NCI-H526 (cell line): ENCODE measurements at places on chromosomes 13 and 19.

DNA sequence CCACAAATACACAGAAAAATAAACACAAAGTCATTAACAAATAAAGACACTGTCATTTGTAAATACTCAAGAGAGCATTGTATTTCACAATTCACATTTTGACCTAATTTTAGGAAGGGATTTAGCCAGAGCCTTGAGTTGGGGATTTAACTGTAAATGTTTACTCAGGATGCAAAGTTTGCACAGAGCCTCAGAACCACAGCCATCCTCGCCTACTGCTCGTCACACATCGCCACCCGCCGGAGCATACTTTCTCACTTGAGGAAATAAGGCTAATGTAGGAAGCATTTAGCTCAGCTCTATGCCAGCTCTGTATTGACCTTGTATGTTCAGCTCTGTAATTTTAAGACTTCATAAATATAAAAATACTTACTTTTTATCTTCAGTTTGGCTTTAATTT is 442.7 kb downstream of the OXGR1 start:
- DNase-seq: peak; percentile 22

- DNase-seq: peak; percentile 40
Measured at GRCh38 chr19:16660763-16661479, at the start of gene TMEM38A. TSS of gene TMEM38A (plus strand) at chr19:16661139. CDS start at chr19:16661218, 79 bp downstream.

DNA sequence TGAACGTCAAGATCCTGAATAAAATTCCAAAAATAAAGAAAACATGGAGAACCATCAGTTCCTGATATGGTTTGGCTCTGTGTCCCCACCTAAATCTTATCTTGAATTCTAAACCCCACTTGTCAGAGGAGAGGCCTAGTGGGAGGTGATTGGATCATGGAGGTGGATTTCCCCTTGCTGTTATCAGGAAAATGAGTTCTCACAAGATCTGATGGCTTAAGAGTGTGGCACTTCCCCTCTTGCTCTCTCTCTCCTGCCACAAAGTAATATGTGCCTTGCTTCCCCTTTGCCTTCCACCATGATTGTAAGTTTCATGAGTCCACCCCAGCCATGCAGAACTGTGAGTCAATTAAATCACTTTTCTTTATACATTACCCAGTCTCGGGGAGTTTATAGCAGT is 827.4 kb downstream of the GPC5 start:
- DNase-seq: no peak

GRCh38 chr19:6048793-6049405 is 61.4 kb downstream of the RFX2 start:
- DNase-seq: no peak

DNA sequence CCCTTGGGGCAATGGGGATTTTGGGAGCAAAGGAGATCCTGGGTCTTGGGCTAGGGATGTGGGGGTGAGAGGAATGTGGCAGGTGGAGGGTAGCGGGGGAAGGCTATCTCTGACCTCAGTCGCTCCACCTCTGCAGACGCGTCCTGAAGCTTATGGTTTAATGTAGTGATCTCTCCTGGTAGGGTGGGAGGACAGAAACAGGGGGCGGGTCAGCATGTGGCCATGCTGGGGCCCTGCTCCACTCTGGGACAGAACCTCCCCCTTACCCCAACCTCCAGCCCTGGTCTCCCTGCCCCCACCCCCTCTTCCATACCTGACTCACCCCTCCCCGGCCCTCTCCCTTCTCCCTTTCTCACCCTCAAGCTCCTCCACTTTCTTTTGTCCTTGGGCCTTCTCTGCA is 1.4 kb downstream of the BST2 start:
- no peak for DNase-seq

DNA sequence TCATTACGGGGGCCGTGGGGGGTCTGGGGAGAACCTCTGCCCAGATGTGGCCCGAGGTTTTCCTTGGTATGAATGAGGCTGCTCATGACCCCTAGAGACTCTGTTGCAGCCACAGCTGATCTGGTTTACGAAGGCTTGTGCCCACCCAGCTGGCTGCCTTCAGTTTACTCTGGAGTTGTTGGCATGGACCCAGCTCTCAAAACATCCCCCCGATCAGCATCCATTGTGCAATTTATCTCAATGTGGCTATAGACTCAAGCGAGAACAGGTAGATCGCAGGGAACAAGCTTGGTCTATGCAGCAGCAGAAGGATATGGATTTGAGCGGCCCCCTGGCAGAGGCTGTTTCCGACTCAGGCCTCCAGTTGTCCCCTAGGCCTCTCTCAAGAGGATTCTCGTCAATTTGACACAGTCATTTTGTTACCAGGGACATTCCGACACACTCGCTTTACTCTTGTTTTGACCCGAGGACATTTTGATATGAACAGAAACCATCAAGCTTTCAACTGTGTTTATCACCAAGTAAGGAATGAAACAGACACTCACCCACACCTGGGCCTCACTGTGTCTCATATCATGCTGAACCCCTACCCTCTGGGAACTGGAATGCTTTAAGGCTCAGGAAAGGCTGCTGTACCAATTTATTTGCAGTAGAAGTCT is 161.5 kb downstream of the KATNAL1 start:
- DNase-seq: no peak

GRCh38 chr13:99893567-99893966 is 78.0 kb downstream of the ZIC5 start:
- DNase-seq: no peak

DNA sequence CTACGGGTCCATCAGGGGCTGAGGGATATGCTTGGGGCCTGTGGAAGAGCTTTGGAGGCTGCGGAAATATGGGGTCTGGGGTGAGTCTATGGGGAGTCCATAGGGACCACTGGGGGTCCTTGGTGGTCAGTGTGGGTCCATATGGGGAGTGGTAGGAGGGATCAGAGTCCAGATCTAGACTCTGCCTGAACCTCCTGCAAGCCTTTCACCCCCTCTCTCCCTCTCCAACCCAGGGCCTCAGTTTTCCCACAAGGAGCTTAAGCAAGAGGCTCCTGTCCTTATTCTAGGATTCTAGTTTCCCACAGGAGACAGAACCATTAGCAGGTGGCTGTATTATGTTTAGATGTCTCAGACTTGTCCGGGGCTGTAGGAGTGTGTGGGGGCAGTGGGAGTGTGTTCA is 161.9 kb upstream of the TSHZ3 start:
- DNase-seq: no peak

DNA sequence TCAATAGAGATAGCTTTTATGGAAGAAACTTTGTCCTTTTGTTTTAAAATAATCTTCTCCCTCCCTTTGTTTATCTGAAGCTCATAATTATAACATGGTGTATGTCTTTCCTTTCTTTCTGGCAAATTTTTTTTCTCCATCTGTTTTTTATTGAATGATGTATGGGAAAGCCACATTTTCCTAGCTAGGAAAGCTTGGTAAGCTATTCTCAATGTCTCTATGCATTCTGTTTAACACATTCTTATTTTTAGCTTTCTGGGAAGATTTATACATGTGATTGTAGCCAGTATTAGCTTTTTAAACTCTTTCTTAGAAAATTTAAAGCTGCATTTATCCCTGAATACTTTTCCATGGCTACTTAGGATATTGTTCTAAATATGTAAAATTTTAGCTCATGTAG is 124.9 kb upstream of the CSNK1A1L start:
- no peak for DNase-seq

DNA sequence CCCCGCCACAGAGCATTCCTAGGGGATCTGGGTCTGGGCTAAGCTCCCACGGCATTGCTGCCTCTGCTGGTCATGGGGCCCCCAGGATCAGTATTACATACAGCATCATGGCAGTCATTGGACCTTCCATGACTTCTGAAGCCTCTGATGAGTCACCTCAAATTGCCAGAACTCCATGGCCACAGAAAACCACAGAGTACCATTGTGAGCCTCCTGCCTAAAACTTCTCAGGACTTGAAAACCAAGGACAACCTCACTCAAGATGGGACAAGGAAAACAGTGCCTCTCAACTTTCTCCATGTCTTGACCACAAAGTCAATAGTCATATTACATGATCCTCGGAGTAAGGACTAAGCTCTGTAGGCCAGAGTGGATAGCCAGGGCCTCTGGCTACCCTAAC is 306.0 kb downstream of the GPC5 start:
- DNase-seq: no peak

GRCh38 chr13:107025991-107026390 is 458.1 kb upstream of the ARGLU1 start:
- no peak for DNase-seq

DNA sequence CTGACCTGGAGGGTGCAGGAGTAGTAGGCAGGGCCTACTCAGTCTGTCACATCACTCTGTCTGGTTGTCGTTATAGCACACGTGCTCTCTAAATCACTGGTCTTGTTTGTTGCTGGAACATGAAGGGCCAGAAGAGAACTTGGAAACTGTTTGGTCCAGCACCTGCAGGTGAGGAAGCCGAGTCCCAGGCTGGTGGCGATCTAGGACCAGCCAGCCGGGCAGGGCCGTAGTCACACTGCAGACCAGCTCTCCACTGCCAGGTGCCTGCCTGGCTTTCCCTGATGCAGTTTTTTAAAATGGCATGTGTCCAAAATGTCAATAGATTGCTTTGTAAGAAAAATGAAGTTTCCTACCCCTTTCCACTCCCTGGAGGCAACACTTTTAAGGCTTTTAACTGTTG is 53.7 kb downstream of the GGACT start:
- no peak for DNase-seq

DNA sequence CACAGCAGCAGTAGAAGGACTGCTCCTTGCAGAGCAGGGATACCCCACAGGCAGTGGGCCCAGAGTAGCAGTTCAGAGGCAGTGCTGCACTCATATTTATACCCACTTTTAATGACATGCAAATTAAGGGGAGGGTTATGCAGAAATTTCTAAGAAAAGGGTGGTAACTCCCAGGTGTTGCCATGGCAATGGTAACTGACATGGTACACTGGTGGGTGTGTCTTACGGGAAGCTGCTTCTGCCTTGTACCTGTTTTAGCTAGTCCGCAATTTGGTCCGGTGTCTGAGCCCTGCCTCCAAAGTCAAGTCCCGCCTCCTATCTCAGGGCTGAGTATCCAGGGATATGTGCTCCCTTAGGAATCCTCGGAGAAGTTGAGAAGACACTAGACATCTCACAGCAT is 79.2 kb upstream of the UQCRFS1 start:
- peak; percentile 37 for DNase-seq

- no peak for DNase-seq
Measured at GRCh38 chr13:20156702-20157101, 4.2 kb downstream of the GJA3 start.

- no peak for DNase-seq
Measured at GRCh38 chr13:48234566-48235340, 1.7 kb downstream of the ITM2B start.

DNA sequence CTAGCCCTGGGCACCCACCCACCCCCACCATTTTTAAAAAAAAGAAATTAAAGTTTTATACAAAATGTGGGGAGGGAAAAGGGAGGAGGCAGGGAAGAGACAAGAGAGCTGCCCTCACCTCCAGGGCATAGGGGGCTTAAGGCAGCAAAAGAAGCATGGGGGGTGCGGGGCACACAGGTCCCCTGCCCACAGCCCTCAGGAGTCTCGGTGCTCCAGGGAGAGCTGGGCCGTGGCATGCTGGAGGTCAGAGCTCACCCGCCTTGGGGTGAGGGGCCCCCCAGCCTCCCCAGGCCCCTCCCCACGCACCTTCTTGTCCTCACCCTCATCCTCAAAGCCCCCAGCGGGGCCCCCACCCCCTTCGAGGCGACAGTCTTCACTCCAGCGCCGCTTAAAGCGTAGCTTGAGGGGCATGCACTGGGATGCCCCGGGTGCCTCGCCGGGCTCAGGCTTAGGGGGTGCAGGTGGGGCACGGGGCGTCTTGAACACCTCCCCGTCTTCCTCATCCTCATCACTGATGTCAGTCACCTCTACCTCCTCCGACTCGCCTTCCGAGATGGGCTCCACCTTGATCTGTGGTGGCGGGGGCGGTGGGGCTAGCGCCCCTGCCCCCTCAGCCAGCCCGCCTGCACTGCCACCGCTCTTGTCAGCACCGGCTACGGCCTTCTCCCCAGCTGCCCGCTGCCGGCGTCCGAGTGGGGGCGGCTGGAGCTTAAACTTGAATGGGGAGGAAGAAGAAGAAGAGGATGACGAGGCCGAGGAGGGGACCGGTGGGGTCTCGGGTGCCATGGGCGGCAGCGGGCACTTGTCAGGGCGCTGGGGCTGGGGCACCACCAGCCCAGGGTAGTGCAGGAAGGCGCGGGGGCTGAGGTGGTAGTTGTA is 6.1 kb upstream of the GSK3A start:
- no peak for DNase-seq

GRCh38 chr13:99228737-99229691 is 28.4 kb downstream of the UBAC2 start:
- no peak for DNase-seq

DNA sequence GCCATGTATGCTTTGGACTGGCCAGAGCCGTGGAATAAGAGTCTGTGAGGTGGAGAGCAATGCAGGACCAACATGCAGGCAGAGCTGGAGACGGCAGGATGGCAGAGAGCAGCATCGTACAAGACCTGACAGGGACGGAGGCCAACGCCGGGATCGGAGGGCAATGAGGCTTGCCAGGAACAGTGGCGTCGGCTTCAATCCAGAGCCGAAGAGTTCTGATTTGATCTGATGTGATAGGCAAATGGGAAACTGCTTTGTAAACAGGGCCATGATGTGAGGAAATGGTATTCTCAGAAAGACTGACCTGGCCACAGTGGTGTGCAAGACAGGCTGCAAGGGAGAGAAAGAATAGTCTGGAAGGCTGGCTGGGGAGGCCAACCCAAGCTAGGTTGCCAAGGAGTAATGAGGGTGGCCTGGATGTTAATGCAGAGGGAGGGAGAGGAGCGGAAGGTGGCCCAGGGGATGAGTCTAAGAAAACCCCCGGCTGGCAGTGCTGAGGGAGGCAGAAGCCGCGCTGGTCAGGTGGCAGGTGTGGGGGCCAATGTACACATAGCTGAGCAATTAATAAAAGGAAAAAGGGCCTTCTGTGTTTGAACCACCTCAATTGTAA is 26.7 kb downstream of the RCBTB2 start:
- DNase-seq: no peak

- DNase-seq: peak; percentile 66
Measured at GRCh38 chr19:6737873-6738786, 750 bp upstream of the GPR108 start.

- no peak for DNase-seq
Measured at GRCh38 chr13:73948848-73949529, 185.2 kb downstream of the KLF12 start.

DNA sequence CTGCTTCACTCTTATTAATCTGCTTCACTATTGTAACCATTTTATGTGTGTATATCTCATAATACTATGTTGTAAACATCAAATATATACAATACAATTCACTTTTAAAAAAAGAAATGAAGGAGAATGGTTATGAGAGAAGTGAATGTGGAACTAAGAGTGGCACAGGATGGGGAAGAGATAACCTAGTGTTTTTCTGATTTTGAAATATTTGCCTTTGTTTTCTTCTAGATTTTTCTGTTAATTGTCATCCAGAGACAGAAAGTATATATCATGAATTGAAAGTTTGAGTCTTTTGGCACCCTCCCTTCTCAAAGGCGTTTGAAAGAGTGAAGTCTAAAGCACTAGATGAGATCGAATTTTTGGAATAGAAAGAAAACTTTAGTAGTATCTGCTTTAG is 2.8 kb downstream of the DNAJC3 start:
- no peak for DNase-seq

- no peak for DNase-seq
Measured at GRCh38 chr13:110301606-110302553, 5.1 kb downstream of the COL4A1 start.

- no peak for DNase-seq
Measured at GRCh38 chr13:30165796-30166195, 141.6 kb downstream of the KATNAL1 start.

GRCh38 chr19:42166316-42166715 is 34.1 kb upstream of the POU2F2 start:
- DNase-seq: no peak

GRCh38 chr13:60433505-60433904 is 36.5 kb downstream of the TDRD3 start:
- no peak for DNase-seq
